Stimulated activated CD4-positive, alpha-beta T cell treated with anti-CD3 and anti-CD28 coated beads, Interleukin-1b, Interleukin-23, amount 100 ng/mL, for 24 hours (primary cell): ENCODE measurements at places on chromosomes 1 and 21.

- no peak for DNase-seq
Observed at GRCh38 chr1:167666416-167666815, 36.4 kb downstream of the RCSD1 start.

DNA sequence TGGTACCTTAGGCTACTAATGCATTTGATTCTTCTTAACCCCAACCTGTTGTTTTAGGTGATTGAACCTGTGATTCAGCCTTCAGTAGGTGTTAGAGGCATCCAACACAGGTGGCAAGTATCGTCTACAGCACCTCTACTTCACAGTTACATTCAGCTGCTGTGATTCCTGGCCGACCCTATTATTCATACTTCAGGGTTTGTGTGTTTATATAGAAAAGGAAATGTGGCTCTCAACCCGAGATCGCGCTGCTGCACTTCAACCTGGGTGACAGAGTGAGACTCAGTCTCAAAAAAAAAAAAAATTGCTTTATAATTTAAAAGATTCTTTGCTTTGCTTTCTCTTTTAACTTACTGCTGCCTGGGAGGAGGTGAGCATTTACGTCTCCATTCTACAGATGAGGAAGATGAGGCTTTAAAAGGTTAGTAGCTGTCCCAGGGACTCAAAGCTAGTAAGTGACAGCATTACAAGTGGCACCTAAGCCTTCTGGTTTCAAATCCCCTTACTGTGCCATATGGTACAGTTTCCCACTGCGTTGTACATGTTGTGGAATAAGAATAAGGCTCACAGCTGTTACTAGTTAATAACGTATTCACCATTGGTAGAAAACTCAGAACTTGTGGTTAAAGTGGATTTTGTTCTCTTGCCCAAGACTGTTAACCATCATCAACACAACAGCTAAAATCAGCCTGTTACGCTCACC, 9.9 kb upstream of the GPR25 start:
- no peak for DNase-seq

- no peak for DNase-seq
Observed at GRCh38 chr1:207389728-207390464, 64.2 kb upstream of the CR2 start.

- DNase-seq, result no peak
Observed at GRCh38 chr21:19781881-19782652, 1216.1 kb upstream of the NCAM2 start.

GRCh38 chr1:9143250-9143649, 14.3 kb upstream of the GPR157 start:
- DNase-seq, result no peak

DNA sequence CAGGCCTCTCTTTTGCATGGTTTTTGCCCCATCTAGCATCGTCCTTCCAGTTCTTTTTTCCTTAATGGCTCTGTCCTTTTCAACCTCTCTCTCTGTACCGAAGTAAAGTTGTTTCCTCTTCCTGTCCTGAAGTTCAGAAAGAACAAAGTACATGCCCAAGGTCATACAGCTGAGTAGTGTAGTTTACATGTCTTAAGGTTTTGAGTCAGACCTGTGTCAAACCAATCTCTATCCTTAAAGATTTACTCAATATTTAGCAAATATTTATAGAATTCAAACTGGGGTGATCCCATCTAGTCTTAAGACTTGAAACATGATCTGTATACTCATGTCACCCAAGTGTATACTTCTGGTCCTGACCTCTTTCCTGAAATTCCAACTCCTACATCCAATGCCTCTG, 118.7 kb upstream of the SGIP1 start:
- DNase-seq, result no peak

DNA sequence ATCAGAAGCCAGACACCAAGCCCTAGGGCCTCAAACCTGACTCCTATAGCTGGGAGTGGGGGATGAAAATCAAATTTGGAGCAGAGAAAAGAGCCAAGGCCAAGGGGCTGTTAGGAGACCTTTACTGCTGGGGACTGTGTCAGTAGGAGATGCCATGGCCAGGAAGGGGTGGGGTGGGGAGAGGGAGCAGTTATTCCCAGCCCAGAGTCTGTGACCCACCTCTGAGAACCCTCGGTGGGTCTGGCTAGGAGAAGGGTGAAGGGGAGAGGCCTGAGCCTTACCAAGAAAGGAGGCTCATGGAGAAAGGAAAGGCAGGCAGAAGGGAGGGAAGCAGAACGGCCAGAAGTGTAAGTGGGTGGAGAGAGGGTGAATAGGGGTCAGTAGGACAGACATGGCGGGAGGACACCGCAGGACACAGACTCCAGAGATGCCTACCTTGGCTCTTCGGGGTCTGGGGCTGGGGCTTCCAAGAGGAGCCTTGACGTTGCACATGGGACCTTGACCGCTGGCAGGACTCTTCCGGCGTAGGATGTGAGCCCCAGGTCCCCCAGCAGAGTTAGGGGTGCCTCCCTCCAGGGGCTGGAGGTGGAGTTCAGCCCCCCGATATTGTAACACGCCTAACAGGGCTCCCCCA, 1.2 kb downstream of the ADAMTS4 start:
- DNase-seq, result no peak

- no peak for DNase-seq
Observed at GRCh38 chr1:183279835-183280234, 93.8 kb downstream of the LAMC2 start.

DNA sequence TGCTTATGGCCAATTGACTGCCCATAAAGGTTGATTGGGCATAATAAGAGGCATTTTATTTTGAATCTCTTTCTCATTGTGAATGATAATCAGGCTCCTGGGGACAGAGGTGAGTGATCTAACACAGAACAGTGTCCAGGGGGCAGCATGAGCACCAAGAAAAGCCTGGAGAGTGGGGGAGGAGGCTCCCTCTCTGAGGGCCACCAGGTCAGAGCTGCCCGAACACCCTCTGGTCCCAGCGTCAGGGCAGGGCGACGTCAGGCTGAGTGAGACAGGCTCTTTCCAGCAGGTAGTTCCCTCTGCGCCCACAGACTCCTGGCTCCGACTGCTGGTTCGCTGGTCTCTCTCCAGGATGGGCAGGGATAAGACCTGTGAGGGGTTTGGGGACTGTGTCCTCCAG, 250.2 kb upstream of the C1orf174 start:
- DNase-seq, result no peak

- DNase-seq, result no peak
Observed at GRCh38 chr1:221274373-221274772, 395.1 kb downstream of the HLX start.

DNA sequence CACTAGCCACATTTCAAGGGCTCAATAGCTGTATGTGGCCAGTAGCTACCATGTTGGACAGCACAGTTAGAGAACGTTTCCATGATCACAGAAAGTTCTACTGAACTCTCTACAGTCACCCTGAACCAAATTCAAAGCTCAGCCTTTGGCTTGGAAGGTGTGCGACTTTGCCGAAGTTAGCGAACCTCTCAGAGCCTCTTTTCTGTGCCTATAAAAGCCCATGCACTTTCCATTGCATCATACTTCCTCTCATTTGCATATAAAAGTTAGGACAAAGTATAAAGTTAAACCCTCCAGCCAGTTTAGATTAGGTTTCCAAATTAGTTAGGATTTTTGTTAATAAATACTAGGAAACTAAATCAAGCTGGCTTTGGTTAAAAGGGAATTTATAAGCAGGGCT, 4.7 kb upstream of the SLC1A7 start:
- no peak for DNase-seq

DNA sequence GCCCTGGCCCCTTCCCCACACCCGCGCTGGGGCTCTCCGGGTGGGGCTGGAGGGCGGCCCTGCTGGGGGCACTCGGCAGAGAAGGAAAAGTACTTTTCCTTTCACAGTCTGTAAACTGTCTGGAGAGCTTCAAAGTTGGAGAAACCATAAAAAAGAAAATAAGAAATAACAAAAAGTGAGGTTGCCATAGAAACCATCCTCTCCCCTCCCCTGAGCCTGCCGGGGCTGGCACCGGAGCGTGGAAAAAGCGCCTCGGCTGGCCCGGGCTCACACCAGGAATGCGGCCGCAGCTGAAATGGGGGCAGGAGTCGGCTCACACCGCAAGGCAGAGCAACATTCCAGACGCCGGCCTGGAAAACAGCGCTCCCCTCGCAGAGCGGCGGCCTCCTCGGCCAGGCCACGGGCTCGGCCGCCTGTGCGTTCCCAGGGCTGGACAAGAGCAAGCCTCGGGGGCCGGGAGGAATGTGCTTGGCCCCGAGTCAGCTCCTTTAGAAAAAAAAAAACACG, 69.2 kb downstream of the MORN1 start:
- no peak for DNase-seq

- DNase-seq, result peak; percentile 18
Observed at GRCh38 chr1:86833461-86834215, 80.3 kb downstream of the SELENOF start.

- no peak for DNase-seq
Observed at GRCh38 chr21:43745772-43746517, 27.0 kb downstream of the PDXK start.

- no peak for DNase-seq
Observed at GRCh38 chr1:54846301-54846700, 40.7 kb downstream of the DHCR24 start.

- DNase-seq, result no peak
Observed at GRCh38 chr1:242245255-242245654, 246.4 kb upstream of the MAP1LC3C start.

- no peak for DNase-seq
Observed at GRCh38 chr1:248816042-248816851, 9.5 kb downstream of the SH3BP5L start.

DNA sequence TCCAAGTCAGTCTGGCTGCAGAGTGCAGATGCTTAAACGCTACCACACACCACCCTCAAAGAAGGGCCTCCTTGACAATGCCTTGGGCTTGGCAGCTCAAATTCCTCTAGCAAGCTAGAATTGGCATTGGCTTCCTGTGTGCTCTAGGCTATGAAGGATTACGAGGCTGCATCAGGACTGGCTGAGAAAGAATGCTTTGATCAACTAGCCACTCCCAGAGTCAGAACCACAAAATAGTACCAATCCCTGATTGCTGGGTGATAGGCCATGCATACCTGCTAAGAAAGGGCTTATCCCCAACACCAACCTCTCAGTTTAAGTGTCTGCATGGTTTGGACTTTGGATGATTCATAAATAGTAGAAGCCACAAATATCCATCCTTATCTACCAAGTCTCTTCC, 504.9 kb downstream of the OMA1 start:
- no peak for DNase-seq

DNA sequence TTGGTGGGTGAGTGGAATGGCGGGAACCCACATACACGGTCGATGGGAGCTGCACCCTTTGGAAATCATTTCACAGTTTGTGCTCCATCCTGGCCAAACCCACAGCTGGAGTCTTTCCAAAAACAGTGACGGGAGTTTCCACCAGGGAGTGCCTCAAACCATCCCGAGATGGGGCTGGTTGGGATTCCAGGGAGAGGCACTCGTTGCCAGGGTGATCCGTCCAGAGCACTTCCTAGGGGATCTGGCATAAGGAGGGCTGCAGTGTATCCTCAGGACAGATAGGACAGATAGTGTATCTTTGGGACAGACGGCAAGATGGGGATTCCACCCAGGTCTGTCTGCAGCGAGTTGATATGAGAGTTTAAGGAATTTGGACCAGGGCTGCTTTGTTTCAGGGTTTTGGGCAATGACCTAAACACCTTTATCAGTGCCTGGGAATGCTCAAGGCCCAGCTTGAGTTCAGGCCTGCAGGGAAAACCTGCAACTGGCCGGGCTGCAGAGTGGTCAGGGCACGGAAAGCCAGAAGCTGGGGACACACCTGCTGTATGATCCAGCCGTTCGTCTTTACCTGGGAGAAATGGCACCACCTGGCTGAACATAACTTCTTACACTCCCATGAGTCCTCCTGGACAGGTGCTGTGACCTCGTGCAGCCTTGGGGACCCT, 3.4 kb upstream of the POFUT2 start:
- no peak for DNase-seq

DNA sequence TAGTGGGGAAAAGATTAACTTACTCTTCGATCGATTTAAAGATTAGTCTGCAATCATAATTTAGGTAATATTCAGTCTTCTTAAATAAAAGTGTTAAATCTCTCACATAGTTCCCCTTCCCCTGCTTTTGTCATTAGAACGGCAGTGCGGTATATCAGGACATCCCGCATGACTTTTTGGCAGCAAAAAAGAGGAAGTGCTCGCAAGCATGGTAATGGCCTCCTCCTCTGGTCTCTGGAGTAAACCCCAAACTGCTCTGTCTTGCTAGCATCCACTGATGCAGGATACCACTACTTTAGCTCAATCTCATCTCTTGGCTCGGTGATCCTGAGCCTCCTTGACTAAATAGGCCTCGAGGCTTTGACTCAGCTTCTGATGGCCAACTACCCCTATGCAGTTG, 78.7 kb upstream of the VAV3 start:
- no peak for DNase-seq

GRCh38 chr1:44784094-44785028, 3.6 kb downstream of the BEST4 start:
- DNase-seq, result no peak

- DNase-seq, result no peak
Observed at GRCh38 chr1:229148743-229149142, 122.2 kb upstream of the RAB4A start.

DNA sequence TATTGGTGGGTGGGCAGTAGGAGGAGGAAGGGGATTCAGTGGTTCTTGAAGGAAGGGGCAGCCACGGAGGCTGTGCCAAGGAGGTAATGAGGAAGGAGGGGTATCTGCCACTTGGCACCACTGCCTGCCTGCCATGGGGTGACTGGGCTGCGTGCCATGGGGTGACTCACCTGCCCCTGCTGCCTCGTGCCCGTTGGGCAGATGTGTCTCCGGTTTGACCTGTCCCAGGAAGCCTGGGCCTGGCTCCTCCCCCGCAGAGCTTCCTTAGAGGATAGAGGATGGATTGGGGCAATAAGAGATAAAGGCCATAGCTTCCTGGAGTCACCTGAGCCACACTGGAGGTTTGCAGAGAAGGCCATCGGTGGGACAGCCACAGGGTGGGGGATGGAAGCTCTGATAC, 1.7 kb downstream of the PADI3 start:
- DNase-seq, result no peak

GRCh38 chr21:29145354-29145782, 14.9 kb downstream of the MAP3K7CL start:
- no peak for DNase-seq

DNA sequence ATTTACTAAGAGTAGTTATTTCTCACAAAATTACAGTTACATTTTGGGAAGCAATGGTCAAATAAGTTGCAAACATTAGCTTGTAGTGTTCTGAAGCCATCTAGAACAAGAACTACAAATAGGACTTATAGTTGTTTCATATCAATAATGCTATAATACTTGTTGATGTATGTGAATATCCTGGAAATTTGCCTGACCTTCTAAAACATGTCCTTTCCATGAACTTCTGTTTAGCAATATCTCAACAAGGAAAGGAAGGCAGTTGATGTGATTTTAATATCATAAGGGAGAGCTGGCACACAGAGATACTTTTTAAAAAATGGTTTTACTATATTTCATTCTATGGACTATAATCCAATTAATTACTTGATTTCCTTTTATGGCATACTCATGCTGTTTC, 47.1 kb upstream of the SAMSN1 start:
- no peak for DNase-seq

- DNase-seq, result no peak
Observed at GRCh38 chr1:169495046-169495775, 9.5 kb upstream of the SLC19A2 start.

GRCh38 chr1:227844320-227845146, 29.1 kb downstream of the PRSS38 start:
- DNase-seq, result no peak

- no peak for DNase-seq
Observed at GRCh38 chr1:160606611-160607010, 27.3 kb upstream of the CD84 start.
